Mesendoderm (in vitro differentiated cells): ENCODE measurements at places on chromosomes 16 and 17.

DNA sequence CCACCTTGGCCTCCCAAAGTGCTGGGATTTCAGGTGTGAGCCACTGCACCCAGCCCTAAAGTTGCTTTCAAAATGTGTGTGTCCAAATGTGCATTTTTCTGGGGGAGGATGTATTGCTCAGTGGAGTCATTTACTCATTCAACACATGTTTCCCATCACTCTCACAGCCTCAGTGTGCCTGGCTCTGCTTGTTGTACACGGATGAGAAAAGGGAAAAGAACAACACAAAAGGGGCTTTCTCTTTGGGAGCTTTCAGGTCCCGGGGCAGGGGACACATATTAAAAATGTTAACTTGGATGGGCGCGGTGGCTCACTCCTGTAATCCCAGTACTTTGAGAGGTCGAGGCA, 1.7 kb upstream of the PPL start:
- DNase-seq: no peak

DNA sequence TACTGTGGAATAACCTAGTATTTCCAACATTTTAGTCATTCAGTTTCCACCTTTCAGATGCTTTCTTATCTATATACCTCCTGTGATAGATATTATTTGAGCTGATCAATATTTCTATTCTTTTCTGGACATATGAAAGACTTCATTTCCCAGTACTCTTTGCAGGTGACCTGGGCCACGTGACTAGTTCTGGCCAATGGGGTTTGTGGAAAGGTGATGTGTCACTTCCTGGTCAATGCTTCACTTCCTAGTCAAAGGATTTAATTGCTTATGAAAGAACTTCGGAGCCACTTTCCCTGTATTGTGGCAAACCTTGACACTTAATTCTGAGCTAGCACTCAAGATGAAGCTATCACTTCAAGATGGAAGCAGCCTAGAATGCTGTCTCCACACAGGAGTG, 248.9 kb upstream of the FOXF1 start:
- no peak for DNase-seq

- no peak for DNase-seq
Measured at GRCh38 chr17:39187152-39187830, 10.2 kb downstream of the CACNB1 start.

GRCh38 chr16:47475786-47476185, 14.7 kb downstream of the PHKB start:
- no peak for DNase-seq

DNA sequence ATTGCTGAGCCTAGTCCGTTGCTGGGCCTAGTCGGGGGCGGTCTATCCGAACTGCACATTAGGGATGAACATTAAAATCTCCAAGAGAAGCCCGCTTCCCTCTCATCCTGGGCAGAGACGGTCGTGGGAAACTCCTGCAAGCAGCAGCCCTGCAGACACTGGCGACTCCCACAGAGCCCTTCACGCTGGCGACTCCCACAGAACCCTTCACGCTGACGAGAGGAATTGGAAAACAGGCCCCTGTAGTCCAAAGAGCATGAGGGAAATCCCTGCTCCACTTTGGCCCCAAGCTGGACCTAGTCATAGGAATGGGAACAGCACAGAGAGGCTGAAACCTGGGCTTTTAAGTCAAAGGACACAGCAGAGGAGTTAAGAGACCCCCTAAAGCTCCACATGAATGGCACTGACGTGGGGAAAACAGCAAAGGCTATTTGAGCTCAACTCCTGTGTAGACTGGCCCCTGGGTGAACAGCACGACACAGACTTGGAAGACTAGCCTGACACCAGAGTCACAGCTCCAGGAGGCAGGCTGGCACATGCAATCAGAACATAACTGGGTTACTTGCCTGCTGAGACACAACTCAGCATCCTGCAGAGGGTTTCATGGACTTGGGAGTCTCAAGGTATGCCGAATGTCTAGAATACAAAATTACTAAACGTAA, 42.2 kb downstream of the WDR45B start:
- no peak for DNase-seq

- peak; percentile 32 for DNase-seq
Measured at GRCh38 chr17:50163843-50164696, 1.7 kb upstream of the SGCA start.

DNA sequence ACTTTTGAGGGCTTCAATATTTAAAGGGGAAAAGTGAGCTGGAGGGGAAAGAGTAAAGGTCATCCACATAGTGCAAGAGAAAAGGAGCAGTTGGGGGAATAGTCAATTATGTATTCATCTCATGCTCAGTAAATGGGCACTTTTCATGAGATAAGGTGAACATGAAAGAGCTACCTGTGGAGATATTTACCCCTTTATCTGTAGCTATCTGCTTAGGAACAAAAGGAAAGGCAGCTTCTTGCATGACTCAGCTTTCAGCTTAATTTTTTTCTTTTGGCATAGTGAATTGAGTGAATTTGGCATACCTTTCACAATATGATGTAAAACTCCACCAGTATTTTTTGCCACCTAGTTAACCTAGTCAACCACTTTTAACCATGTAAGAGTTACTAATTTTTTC, 26.4 kb downstream of the CPD start:
- peak; percentile 93 for DNase-seq

DNA sequence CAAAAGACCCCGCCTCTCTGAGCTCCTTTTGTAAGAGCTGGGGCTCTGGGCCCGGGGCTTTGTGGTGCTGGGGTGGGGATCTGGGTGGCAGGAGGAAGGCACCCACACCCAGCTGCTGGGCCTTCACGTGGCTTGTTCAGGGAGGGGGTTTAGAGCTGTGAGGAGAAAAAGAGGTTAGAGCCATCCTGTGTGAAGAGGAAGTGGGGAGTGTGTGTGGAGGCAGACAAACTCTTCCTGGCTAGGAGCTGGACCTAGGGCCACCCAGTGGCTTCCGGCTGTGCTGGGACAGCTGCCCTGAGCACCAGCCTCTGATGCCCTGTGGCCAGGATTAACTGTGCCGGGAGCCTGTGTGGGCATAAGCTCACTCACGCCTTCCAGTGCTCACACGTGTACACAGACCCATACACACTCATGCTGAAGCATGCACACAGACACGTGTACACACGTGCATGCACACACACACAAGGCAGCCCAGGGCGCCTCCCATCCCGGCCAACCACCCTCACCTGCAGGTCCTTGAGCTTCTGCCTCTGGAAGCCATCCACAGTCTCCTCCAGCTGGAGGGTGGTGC, 7.4 kb downstream of the CIBAR2 start:
- DNase-seq: no peak

- no peak for DNase-seq
Measured at GRCh38 chr16:3854750-3855541, 25.6 kb downstream of the CREBBP start.

DNA sequence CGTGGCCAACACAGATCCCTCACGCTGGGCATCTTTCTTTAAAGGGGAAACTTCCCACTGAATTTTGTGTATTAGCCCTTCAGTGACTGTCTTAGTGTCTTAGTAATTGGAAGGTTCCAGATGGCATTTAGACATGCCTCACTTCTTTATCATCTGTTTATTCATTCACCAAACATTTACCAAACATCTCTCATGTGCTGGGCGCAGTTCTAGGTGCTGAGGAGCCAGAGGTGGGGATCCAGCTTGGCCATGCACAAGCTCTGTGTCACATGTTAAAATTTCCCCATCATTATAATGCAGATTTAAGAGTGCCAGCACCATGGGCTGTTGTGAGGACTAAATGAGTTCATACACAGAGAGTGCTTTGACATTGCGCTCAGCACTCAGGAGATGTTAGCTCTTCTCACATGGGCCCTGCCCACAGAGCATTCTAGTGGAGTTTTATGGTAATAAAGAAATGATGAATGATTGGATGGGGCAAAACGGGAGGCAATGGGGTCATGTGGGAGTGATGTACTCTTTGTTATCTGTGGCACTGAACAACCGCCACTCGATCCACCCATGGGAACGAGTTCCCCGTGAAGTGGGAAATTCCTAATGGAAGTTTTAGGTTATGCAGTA, 119.7 kb downstream of the SNX29 start:
- DNase-seq: no peak

GRCh38 chr17:48317732-48318131, 112.3 kb downstream of the SKAP1 start:
- no peak for DNase-seq

DNA sequence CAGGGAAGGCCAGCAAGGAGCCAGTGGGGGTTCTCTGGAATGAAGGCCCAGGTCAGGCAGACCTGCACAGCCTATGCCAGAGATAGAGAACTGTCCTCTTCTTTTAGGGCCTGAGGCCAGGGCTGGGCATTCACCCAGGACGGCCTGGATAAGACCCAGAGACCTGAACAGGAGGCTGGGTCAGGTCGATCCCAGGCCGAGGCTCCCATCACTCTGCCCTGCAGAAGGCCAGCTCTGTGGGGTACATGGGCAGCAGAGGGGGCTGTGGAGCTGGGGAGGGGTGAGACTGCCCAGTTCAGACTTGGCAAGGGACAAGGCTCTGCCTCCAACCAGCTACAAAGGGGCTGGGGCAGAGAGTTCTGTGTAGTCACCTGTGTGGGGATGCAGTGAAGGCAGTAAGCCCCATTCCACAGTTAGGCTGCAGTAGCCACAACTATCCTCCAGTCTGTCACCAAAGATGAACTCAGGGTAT, 14.6 kb downstream of the HSD11B2 start:
- DNase-seq: no peak

GRCh38 chr16:86432691-86433090, 77.6 kb upstream of the FOXF1 start:
- DNase-seq: no peak

GRCh38 chr17:34542700-34543336, 36.6 kb upstream of the TMEM132E start:
- DNase-seq: peak; percentile 31

DNA sequence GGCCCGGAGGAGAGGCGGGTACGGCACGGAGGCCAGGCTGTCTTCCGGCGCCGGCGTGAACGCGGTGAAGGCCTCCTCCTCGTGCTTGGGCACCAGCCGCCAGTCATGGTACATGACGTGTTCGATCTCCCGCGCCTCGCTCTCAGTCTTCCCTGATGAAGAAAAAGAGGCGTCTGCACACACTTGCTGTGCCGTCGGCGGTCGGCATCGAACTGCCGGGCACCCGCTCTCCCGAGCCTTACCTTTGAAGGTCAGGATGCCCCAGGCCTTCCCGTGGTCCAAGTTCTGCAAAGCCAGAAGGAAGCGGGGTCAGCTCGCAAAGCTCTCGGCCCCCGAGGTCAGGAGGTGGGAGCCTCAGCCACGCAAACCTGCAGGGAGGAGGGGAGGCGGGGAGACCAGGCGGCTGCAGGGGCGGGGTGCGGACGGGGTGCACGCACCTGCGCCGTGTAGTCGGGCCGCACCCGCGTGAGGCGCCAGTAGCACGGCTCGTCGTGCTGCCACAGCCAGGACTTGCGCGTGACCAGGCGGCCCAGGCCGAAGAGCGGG, at the start of gene EME2:
EME2 (plus strand) TSS at position 449 of the 546 bp plus-strand sequence. CDS start 418 bp downstream, outside the sequence.
- DNase-seq: no peak

GRCh38 chr16:88504489-88505404, 51.7 kb downstream of the ZFPM1 start:
- DNase-seq: no peak
